Fibroblast of the conjunctiva (primary cell): ENCODE measurements at places on chromosomes 1 and 21.

- no peak for DNase-seq
Observed at GRCh38 chr1:46656643-46657042, 11.5 kb downstream of the ATPAF1 start.

DNA sequence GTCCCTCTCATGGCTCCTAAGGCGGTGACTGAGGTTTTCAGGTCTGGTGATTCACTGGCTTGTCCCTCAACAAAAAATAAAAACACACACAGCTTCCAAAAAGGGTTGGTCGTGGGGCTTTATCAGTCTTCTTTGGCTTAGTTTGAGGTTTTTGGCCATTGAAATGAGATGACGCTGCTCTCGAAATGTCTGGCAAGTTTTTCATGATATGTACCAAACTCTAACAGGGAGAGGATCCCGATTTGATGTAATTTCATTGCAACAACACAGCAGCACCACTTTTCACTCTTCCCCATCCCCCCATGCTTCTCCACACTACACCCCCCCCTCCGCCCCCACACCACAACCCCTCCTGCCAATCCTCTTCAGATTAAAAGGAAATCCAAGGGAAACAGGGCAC, 187.1 kb upstream of the NFIA start:
- DNase-seq: no peak

DNA sequence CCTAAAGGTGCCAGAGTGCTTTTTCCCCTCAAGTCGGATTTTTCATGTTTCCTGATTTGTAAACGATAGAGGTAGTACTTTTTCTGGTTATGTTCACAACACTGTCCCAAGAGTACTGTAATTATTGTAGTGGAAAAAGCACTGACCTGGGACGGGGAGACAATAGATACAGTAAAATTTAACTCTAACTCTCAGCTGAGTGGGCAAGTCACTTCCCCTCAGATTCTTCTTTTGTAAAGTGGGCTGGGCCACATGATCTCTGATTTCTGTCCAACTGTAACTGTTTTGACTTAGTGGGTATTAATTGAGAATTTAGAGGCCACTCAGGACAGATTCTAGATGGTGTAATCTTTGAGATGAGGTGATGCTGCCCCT, 19.1 kb downstream of the MARCKSL1 start:
- DNase-seq: no peak

DNA sequence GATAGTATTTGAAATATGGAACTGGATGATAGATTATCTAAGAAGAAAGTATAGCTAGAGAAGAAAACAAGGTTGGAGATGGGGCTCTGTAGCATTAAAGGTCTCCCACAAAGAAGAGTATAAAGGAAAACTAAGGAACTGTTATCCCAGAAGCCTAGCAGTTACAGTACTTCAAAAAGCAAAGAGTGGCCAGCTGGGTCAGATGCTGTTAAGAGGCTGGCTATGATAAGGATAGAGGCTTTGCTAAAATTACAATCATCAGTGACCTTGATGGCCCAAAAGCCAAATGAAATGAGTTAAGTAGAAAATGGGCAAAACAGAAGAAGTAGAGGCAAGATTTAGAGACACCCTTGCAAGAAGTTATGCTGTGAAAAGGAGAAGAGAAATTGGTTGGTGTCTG, 25.1 kb upstream of the ANGPTL1 start:
- DNase-seq: no peak

DNA sequence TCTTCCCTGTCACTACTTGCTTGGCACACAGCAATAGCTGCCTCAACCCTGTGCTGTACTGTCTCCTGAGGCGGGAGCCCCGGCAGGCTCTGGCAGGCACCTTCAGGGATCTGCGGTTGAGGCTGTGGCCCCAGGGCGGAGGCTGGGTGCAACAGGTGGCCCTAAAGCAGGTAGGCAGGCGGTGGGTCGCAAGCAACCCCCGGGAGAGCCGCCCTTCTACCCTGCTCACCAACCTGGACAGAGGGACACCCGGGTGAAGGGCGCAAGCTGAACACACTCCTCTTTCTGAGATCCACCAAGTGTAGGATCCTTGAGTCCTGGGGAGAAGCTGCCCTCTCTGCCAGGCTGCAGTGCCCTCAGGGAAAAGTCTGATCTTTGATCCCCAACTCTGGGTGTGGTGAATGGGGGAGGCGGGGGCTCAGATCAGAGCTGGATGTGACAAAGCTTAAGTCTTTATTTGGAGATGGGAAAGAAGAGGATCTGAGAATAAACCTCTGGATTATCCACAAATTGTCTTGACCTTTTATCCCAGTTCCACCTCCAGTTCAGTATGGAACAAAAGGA, 1.2 kb downstream of the RXFP4 start:
- DNase-seq: no peak
